ENCODE measurements at places on chromosomes 4 and X. TPM values are rescaled to one million over a fixed set of nuclear protein-coding genes. Genes with fewer than 3 reads are reported as not detected.

DNA sequence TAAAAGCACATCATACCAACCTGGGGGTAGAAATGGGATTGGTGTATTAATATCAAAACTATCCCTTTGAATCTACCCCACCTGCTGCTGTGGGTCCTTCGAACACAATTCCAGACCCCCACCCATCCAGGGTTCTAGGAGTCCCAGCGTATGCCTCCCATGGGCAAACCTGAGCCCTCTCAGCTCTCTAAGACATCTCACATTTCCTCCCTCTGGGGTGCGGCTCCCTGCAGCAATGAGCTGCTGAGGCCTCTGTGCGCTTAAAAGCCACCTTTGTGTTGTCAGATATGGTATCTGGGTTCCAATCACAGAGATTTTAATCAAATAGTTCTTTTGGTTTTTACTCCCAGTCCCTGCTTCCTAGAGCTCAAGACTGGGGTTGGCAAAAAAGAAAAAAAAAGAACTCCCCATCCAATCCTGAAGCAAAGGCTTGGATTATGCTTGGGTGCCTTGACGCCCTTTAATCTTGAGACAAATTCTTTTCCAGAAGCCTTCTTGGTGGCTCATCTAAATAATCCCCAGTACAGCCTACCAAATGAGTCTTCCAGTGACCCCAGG lies 37.5 kb upstream of the NOCT start:
- no peaks in the 10 kb centered on the region for H3K36me3 ChIP-seq
- no peak overlapping the region for H3K27ac ChIP-seq
- no peaks in the 10 kb centered on the region for H3K4me1 ChIP-seq

Gene SHROOM2
- not detected for total RNA-seq

DNA sequence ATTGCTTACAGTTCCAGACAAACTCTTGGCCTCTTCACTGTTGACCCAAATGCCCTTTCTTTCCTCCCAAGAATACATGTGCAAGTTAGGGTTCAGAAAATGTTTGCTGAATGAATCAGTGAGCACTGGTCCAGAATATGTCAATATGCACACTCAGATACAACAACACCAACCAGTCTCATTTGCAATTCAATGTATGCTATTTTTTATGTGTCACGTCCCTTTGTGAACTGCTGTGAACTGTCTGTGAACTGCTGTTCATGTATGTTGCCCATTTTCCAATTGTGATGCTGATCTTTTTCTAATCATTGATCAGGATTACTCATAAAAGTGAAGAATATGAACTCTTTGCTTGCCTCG lies 17.8 kb downstream of the GAB3 start:
- no peaks in the 10 kb centered on the region for H3K36me3 ChIP-seq
- no peak for DNase-seq
- no peak overlapping the region for H3K4me3 ChIP-seq
- H3K27ac ChIP-seq: no peak overlapping the region
- H3K27me3 ChIP-seq: no peaks in the 10 kb centered on the region
- H3K4me1 ChIP-seq: peaks cover 43% of the 10 kb centered on the region

Gene PRR32
- not detected for total RNA-seq

Gene RTL3
- not detected for total RNA-seq

- H3K4me1 ChIP-seq: no peaks in the 10 kb centered on the region
- H3K27ac ChIP-seq: no peak overlapping the region
- DNase-seq: no peak
- no peak overlapping the region for H3K4me3 ChIP-seq
- no peaks in the 10 kb centered on the region for H3K27me3 ChIP-seq
Measured at GRCh38 chrX:108036298-108036973, 8.4 kb upstream of the VSIG1 start.

Gene FAM9C
- total RNA-seq: not detected

- H3K27ac ChIP-seq: no peak overlapping the region
- no peaks in the 10 kb centered on the region for H3K4me1 ChIP-seq
- no peak overlapping the region for H3K4me3 ChIP-seq
- H3K27me3 ChIP-seq: no peaks in the 10 kb centered on the region
Measured at GRCh38 chrX:20235755-20236154, 31.0 kb downstream of the RPS6KA3 start.

Gene CLDN22
- not detected for total RNA-seq

GRCh38 chr4:173301518-173302201 lies 32.5 kb downstream of the HMGB2 start:
- DNase-seq: no peak
- no peaks in the 10 kb centered on the region for H3K4me1 ChIP-seq
- H3K4me3 ChIP-seq: no peak overlapping the region
- H3K27ac ChIP-seq: no peak overlapping the region

GRCh38 chrX:97860226-97860625 lies 976.5 kb downstream of the RPA4 start:
- no peaks in the 10 kb centered on the region for H3K27me3 ChIP-seq
- no peak overlapping the region for H3K4me3 ChIP-seq
- H3K36me3 ChIP-seq: no peaks in the 10 kb centered on the region
- DNase-seq: no peak
- H3K4me1 ChIP-seq: no peaks in the 10 kb centered on the region

Gene DUSP9
- total RNA-seq: not detected

Gene DKK2
- total RNA-seq: not detected

Gene TEX11
- total RNA-seq: not detected

GRCh38 chr4:143344041-143344440 lies 7.4 kb downstream of the GAB1 start:
- DNase-seq: no peak
- no peak overlapping the region for H3K4me3 ChIP-seq
- peaks cover 4% of the 10 kb centered on the region for H3K27me3 ChIP-seq
- no peaks in the 10 kb centered on the region for H3K36me3 ChIP-seq
- no peaks in the 10 kb centered on the region for H3K4me1 ChIP-seq

Gene TBC1D8B
- 2.1 TPM for total RNA-seq

Gene CLGN
- not detected for total RNA-seq

Data from naive thymus-derived CD4-positive, alpha-beta T cell (primary cell).